NCI-H2227 treated with DMSO at 0.1 percent for 48 hours (cell line): ENCODE measurements at places on chromosomes 2 and 18.

DNA sequence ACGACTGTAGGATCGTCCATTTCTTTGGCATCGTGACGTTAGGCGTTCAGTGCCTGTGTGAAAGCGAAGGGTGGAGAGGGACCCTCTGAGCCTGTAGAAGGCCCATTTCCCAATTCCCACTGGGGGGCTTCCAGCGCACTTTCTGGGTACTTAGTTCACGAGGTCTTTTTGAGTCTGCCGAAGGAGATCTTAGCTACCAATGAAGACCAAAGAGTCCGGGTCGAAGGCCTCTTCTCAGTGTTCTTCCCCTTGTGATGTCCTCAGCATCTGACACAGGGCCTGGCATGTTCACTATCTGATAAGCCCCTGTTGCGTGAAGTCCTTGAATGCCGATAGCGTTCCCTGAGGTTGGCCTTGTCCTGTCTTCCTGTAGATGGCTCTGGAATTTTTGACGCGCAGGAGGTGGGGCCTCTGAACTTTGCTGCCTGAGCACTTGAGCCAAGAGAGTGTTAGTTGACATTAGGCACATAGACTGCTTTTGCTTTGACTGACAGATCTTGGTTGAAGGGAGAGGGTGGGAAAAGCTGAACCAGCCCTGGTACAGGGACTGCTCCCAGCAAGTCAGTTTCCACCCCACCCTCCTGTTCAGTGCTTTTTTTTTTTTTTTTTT is 52.8 kb downstream of the LDLRAD4 start:
- no peak for DNase-seq

GRCh38 chr18:45122506-45122905 is 441.8 kb downstream of the SETBP1 start:
- no peak for DNase-seq

GRCh38 chr2:166333801-166334200 is 41.9 kb downstream of the SCN9A start:
- DNase-seq: no peak

GRCh38 chr2:181239201-181239799 is 217.9 kb upstream of the ITGA4 start:
- no peak for DNase-seq

GRCh38 chr2:171600126-171600525 is 77.9 kb downstream of the CYBRD1 start:
- no peak for DNase-seq

GRCh38 chr2:171513719-171514160 is 8.5 kb upstream of the CYBRD1 start:
- no peak for DNase-seq

DNA sequence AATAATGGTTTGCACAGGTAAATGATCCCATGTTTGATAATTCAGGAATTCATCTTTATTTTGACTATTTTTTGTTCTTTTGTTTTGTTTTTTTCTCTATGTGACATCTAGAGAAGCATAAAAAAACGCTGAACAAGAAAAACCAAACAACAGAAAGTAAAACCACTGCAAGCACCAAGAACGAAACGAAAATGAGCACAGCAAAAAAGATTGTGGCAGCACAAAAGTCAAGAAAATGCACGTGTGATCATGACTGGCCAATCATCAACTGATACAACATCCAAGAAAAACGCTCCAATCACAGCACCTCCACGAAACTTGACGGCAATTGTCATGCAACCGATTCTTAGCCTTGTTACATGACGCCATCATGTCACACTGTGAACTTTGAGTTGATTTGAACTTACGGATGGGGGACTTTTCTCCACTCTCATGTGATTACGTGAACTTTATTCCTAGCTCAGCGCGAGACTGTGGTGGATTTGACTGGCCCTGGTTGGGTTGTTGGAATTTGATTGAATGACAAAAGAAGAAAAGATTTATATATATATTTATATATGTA is 318.7 kb downstream of the CELF4 start:
- DNase-seq: no peak

- no peak for DNase-seq
Measured at GRCh38 chr2:231689124-231689893, 19.0 kb upstream of the PTMA start.

- no peak for DNase-seq
Measured at GRCh38 chr18:48065601-48065995, 135.1 kb upstream of the SMAD2 start.

DNA sequence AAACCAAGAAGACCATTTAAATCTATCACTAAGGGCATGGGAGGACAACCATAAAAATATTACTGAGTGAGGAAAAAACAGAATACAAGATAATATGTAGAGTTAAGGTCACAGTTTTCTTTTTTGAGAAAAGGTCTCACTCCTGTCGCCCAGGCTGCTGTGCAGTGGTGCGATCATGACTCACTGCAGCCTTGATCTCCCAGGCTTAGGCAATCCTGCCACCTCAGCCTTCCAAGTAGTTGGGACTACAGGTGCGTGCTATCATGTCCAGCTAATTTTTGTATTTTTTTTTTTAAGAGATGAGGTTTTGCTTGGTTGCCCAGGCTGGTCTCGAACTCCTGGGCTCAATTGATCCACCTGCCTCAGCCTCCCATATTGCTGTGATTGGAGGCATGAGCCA is 24.0 kb downstream of the POLR1A start:
- no peak for DNase-seq

DNA sequence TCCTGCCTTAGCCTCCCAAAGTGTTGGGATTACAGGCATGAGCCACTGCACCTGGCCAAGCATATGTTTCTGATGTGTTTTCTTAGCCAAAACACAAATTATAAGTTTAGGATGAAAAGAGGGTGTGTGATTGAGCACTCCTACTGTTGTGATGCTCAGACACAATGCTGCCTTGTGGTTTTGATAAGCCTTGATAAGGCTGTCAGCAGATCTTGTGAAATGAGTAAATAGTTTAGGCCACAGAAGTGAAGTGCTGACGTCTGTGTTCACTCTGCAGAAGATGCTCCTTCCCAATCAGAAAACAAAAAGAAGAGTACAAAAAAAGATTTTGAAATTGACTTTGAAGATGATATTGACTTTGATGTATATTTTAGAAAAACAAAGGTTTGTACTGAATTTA is 24.3 kb downstream of the NCAPH start:
- DNase-seq: no peak

DNA sequence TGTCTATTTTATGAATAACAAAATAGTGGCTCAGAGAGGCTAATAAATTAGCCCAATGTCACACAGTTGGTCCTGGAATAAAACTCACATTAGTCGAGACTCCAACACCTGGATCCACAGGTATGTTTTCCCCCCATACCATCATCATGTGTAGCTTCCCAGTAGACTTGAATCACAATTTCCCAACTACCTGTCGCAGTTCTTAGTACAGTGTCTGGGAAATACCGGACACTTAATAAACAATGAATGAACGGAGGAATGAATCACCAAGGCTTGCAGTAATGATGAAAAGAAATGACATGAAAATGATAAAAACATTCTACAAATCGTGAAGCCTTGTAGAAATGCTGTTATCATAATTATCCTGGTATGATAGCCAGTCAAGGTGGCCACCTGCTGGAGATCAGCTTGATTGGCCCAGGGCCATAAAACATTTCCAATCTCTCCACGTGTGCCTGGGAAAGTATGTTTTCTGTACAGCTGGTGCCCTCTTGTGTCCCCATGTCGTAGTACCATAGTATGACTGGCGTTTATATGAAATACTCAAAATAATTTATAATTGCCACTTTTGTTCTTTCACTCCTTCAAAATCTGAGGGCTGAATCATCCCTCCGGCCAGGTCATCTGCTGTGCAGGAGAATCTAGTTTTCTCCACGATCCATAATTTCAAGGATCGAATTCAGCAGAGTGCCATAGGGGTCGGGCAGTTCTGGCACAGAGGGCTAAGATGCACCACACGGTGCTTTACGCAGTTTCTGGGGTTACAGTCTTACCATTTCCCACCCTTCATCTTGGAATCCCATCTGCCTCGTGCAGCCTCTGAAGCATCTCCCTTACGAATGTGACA is 95.4 kb downstream of the LAMA1 start:
- DNase-seq: peak; percentile 11

DNA sequence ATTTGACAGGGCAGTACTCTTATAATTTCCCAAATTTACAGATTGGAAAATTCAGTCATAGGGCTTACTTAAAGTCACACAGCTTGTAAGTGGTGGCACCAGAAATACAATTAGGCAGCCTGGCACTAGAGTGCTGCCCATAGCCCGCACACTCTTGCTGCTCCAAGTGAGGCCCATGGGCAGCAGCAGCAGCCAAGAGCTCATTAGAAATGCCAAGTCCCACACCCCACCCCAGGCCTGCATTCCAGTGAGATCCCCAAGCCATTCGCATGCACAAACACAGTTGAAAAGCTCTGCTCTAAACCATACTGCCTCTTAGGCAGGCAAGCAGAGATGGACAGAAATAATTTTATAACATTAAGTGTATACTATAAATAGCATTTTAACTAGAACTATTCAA is 379.3 kb upstream of the PKDCC start:
- DNase-seq: no peak
